GM12864 (cell line): ENCODE measurements at places on chromosomes 1 and 21.

GRCh38 chr1:111361761-111362160 is 65.8 kb downstream of the OVGP1 start:
- DNase-seq, result no peak

DNA sequence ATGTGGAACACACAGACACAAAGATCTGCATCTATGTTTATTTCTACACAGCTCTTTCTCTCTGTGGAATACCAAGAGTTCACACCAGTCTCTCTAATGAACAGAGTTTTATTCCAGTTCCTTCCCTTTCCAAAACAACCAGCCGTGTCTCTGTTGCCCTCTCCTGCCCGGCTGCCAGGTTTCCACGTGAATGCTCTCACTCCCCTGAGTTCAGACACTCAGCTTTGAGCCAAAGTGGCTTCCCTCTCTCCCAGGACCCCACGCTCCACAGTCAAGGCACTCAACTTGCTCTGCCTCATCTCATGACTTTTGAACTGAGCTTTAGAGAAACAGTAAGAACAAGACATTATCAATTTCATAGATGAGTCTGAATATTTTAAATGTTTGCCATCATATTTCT is 488.9 kb downstream of the SMYD3 start:
- no peak for DNase-seq

DNA sequence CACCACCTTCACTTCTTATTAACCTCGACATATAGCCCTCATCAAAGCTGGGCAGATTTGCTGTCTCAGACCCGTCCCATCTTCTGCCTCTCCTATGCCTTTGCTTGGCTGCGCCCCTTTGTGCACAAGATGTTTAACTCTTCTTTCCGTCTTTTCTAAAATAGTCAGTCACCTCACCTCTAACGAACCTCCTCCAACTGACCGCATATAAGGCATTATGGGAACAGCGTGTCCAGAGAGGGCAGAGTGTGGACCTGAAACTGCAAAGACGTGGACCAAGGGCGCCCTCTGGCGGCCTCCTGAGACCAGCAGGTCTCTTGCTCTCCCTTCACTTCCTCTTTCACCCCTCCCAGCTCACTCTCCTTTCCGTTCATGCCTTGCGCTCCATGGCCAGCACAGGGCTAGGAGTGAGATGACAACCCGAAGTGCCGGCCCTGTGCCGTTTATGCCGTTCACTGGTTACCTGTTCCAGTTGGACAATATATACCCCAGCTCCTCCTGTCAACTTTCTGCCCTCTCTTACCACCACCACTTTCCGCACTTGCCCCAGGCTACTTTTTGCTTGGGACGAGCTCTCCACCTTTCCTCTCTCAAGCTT is 2.5 kb upstream of the METTL25B start:
- peak; percentile 66 for DNase-seq

DNA sequence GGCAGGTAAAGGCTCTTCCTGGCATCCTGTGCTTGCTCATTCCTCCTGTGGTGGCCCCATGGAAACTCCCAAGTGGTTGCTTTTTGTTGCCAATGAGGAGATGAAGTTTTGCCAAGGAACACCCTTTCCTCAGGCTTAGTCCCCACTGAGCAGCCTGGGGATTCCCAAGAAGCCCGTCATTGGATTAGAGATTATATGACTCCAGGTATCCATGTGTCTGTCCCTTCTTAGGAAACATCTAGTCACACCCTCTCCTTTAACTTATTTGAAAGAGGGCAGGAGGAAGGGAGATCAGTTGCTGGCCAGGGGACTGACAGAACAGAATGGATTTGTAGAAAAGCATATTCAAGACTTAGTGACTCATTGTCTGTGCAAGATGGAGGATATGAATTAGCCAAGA is 3.8 kb upstream of the LCE3A start:
- DNase-seq, result no peak

DNA sequence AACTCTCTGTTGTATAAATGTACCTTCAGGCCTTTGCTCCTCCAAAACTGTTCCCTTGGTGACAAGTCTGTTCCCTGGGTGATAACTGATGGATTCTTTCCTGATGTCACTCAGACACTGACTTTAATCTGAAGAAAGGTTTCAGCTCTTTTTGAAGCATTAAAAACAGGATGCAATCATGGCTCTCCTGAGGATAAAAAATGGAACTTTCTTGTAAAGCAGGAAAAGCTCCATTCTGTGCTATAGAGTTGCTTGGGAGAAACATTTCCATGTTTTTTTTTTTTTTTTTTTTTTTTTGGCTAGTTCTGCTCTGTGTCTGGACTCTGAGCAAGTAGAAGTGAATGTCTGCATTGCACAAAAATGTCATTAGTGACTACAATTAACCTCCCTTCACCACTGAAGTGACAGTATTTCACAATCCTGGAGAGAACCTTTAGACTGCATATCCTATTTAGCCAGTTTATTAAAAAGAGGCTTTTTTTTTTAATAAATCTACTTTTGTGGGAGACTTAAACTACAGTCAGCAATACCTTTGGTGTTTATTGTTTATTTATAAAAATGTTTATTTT is 101.7 kb upstream of the PRMT6 start:
- no peak for DNase-seq

DNA sequence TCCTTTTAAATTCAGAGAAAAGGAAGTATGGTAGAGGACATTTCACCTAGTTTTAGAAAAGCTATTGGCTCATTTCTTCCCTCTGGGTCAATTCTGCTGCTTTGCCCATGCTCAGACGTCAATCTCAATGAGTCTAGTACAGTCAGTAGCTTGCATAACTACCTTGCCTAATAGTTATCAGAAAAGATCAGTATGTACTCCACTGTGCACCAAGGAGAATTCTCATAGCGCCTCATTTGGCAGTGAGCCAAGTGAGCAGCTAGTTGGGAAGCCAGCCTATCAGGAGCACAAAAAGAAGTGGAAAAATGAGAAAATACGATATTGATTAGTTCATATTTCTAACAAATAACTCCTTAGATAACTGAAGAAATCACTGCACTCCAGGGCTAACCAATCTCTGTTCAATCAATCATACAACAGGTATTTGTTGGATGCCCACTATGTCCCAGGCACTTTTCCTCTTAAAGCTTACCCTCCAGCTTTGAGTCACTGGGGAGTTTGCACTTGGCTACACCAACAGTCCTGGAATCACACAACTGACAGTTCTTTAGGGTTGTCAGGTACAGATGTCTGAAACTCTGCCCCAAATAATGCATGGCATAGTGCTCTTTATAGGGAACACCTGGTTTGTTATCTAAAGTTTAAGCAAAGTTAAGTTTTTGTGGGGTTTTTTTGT is 50.2 kb downstream of the PRDX6 start:
- DNase-seq, result no peak

GRCh38 chr1:183164340-183164739 is 21.7 kb upstream of the LAMC2 start:
- DNase-seq, result no peak

DNA sequence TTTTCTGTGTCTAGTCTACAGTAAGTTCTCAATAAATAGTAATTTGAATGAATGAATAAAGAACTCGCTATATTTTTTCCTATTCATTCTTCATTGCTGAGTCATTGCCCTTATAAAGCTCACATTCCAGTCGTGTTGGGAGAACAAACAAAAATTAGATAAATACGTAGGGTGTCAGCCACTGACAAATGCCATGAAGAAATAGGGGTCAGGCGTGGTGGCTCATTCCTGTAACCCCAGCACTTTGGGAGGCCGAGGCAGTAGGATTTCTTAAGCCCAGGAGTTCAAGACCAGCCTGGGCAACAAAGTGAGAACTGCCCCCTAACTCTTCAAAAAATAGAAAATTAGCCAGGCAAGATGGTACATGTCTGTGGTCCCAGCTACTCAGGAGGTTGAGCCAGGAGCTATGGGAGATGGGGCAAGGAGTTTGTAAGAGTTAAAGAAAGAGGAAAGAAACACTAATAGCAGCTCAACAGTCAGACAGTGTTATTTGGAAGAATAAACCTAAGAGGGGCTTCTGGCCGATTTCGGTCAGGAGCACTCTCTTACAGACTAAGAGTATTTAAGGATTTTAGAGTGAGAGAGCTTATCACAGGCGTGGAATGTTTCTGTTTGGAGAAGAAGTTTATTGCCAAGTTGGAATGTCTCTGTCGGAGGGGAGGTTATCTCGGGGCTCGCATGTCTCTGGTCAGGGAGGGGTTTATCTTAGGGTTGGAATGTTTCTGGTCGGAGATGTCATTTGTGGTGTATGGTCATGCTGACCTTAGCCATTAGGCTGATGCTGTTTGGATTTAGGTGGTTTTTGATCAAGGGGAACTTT is 1.8 kb upstream of the CHML start:
- no peak for DNase-seq

- DNase-seq, result no peak
Measured at GRCh38 chr1:226656601-226657277, 82.3 kb downstream of the ITPKB start.

GRCh38 chr21:35482933-35483662 is 434.0 kb upstream of the RUNX1 start:
- no peak for DNase-seq

- no peak for DNase-seq
Measured at GRCh38 chr1:86430376-86430775, 6.4 kb downstream of the CLCA2 start.

DNA sequence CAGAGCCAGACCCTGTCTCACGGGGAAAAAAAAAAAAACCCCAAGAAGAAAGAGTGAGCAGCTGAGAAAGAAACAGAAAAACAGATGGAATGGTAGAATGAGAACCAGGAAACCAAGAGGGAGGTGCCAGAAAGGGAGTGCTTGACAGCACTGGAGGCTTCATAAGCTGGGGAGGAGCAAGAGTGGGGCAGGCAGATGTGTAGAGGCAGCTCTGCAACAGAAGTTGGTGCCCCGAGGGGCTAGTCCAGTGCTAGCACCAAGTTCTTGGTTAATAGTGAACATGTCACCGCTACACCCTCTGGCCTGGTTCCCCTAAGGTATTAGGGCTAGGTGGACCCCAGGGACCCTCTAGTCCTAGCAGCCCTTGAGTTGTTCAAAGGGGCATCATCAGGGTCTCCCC is 98.0 kb downstream of the TGFBR3 start:
- no peak for DNase-seq

DNA sequence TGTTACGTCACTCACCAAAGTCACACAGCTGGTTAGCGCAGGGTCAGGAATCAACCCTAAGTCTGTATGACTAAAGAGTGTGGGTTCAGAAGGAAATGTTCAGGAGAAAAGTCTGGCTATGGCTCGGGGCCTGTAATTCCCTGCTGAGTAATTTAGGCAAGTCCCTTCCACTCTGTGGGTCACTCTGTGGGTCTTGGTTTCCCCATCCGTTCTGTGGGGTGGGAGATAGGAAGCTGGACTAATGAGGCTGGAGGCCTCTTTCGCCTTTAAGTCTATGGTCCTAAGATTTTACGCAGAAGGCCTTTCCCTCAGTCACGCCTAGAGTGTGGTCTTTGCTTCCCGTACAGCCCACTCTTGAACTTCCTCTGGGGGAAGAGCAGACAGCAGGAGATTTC is 14.3 kb upstream of the MED18 start:
- DNase-seq, result no peak

GRCh38 chr1:10494418-10494753 is 19.6 kb downstream of the PEX14 start:
- DNase-seq, result no peak

- peak; percentile 24 for DNase-seq
Measured at GRCh38 chr1:158371188-158371953, 17.7 kb downstream of the CD1E start.

DNA sequence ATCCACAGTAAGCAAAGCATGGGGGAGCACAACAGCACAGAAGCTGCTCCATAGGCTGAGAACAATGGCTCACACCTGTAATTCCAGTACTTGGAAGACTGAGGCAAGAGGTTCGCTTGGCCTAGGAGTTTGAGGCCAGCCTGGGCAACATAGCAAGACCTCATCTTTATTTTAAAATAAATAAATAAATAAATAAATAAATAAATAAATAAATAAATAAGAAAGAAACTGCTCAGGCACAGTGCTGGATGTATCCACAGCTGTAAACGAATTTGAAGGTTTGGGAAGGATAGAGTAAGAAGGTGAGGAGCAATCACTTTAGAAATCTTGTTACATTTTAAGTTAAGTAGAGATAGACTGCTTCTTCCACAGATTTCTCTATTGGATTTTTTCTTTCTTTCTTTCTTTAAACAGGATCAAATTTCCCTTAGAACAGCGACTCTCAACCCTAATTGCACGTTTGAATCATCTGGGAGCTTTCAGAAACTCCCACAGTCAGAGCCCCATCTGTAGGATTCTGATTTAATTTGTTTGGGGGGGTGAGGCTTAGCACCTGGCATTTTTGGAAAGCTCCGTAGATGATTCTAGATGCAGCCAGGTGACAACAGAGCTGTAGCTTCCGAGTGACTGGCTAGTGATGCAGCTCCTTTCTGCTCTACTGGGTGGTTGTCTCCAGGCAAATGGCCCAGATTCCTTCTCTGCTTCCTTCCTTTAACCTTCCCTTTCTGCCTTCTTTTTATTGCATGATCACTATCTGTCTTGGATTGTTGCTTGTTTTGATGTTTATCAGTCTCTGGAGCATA is 53.5 kb downstream of the S1PR1 start:
- no peak for DNase-seq

- no peak for DNase-seq
Measured at GRCh38 chr1:14182856-14183255, 415.6 kb upstream of the KAZN start.

- DNase-seq, result no peak
Measured at GRCh38 chr1:171809834-171810233, 28.4 kb downstream of the METTL13 start.

DNA sequence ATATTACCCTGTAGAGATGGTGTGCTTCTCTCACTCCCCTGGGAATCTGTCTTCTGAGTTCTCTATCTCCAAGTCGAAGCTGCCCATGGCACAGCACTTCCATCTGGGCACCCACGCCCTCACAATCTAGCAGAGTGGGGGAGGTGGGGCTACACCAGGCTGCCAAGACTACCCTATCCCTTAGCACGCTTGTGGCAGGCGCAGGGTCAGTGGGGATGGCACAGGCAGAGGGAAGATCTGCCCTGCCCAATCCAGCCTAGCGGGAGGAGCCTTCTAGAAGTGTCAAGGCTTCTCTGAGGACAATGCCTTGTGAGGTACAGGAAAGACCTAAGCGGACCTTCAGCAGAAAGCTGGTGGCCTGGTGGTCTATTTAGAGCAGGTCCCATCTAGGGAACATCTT is 49.1 kb downstream of the DMAP1 start:
- DNase-seq, result no peak

DNA sequence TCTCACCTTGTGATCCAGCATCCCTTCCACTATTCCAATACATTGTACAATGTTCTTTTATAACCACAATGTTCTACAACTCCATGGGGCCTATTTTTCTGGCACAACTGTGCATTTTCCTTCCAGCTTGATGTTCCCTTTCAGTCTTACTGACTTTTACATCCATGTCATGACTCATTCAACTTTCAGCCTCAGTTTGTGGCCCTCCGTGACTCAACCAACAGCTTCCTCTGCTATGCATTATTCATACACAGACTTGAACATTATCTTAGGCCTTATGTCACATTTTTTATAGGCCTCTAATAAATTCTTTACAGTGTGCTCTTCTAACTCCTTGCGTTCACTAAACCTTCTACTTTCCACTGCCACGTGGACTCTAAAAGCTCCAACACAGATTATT is 119.4 kb upstream of the PRMT6 start:
- DNase-seq, result no peak

GRCh38 chr1:17306407-17306806 is 1.6 kb upstream of the PADI4 start:
- no peak for DNase-seq
